ENCODE measurements at places on chromosomes 2 and 18.

DNA sequence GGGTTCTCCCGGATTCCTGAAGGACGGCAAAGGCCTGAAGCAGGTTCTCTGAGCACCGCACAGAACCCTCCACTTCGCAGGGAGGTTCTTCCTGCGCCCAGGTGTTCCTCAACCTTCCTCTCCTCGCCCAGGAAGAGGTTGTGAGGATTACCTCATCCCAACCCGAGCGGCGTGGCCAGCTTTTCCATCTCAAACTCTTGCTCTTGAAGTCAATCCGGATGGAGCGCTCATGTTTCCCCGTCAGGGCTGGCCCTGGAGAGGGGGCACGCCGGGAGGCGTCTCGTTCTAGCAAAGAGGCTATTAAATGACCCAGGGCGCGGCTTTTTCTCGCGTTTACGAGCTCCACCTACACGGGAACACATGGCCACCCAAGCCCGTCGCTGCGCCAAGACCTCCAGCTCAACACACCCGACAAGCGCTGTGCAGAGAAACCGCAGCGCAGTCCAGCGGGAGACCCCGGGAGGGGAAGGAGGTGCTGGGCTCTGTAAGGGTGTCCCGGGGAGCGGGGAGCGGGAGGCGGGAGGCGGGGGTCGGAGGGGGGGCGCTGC lies 540 bp upstream of the RAB10 start:
- DNase-seq, result peak; percentile 57

- no peak for DNase-seq
These were observed 101.5 kb downstream of the CDH7 start for GRCh38 chr18:65852273-65852672.

DNA sequence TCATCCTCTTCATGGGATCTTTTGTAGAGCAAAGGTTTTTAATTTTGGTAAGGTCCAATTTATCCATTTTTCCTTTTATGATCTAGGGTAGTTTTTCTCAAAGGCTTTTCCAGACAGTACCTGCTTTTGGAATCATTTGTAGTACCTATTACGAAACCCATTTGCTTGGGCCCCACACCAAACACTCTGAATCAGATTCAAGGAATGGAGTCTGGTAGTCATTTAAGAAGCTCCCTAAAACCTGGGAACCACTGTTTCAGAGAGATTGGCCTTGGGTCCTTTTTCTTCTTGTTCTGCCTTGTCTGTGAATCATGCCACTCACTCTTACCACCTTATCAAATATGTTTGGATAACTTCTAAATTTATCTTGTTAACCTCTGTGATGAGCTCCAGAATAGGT lies 40.3 kb downstream of the OSBPL6 start:
- DNase-seq, result no peak

GRCh38 chr2:78940998-78941397 lies 84.5 kb upstream of the REG3G start:
- no peak for DNase-seq

- DNase-seq, result no peak
These were observed 321.2 kb upstream of the VRK2 start for GRCh38 chr2:57725337-57725947.

DNA sequence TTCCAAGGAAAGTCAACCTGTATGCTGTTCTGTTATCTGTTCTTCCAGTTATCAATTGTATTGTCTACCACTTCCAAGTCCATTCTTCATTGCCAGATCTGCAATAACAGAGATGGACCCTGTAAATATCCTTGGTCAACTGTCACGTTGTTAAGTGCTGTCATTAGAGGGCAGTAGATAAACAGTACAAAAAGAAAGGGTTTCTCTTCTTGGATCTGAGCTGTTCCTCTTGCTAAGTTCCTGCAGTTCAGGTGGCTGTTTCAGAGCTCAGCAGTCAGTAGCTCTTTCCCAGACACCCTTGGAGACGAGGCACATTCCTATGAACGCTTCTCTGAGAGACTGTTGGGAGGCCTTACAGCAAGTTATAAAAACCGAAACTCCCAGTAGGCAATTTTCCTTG lies 957.1 kb upstream of the CHAC2 start:
- peak; percentile 10 for DNase-seq

- no peak for DNase-seq
These were observed 34.5 kb downstream of the NEURL3 start for GRCh38 chr2:96470636-96471035.
